T-helper 2 cell treated with Interferon-gamma antibody and Interleukin-4, amounts not matched to agents 5 μg/mL and 100 μg/mL, for 36 hours (primary cell): ENCODE measurements at places on chromosomes 4 and X.
A peak's percentile ranks its signal among the peaks of the same experiment; 100 is the strongest.

- no peak for DNase-seq
Observed at GRCh38 chr4:184534511-184535391, 60.4 kb upstream of the IRF2 start.

GRCh38 chrX:39504227-39504626 is 593.5 kb downstream of the BCOR start:
- DNase-seq = no peak

- DNase-seq = no peak
Observed at GRCh38 chrX:133685822-133686221, 270.5 kb upstream of the GPC4 start.

DNA sequence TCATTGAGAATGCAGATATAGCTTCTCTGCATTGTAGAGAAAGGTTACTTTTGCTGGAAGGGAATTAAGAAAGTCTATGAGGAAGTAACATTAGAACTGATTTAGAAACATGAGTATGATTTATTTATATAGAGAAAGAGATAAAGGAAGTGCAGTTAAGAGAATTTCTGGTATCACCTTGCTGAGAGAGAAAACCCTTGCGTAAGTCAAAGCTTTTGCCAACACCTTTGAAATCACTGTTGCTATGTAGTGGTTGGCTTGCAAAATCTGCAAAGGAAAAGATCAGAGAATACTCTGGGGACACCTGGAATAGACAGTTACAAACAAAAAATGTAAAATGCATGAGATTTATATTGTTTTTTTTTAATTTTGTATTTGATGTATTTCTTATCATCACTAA is 137.3 kb upstream of the RXFP1 start:
- no peak for DNase-seq

DNA sequence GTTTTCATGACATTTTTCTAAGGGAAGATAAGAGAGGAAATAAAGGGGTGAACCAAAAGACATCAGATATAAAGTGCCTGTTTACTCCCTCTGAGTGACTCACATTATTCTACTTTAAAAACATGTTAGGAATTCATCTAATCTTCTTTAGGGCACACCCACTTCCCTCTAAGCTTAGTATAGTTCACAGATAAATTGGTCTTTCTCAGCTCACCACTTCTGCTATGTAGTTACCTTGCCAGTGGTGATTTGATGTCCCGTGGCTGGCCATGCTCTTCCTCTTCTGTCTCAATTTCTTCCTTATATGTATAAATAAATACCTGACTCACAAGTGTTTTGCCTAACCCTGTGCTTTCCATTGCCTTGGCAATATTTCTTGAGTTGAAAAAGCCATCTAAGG is 96.8 kb downstream of the PDLIM5 start:
- no peak for DNase-seq

- peak; percentile 24 for DNase-seq
Observed at GRCh38 chr4:121462660-121463261, 81.9 kb upstream of the QRFPR start.

DNA sequence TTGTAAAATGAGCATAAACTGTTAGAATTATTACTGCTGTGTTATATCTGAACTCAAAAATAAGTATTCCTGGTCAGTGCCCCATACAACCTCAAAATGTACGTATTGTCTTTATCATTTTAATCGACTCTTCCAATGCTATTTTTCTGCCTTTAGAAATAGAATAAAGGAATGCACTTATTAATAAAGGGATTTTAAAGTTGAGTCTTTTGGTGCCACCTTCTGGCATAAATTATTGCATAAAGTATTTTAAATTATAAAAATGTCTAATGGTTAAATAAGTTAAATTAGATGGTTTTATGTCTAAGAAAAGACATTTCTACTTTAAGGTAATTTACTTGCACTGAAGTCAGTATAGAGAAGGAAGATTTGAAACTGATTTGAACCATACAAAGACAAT is 424.0 kb upstream of the NDST4 start:
- no peak for DNase-seq

GRCh38 chr4:855880-856224 is 29.9 kb upstream of the CPLX1 start:
- DNase-seq = no peak

- no peak for DNase-seq
Observed at GRCh38 chrX:100649550-100650356, 5.8 kb downstream of the SRPX2 start.

DNA sequence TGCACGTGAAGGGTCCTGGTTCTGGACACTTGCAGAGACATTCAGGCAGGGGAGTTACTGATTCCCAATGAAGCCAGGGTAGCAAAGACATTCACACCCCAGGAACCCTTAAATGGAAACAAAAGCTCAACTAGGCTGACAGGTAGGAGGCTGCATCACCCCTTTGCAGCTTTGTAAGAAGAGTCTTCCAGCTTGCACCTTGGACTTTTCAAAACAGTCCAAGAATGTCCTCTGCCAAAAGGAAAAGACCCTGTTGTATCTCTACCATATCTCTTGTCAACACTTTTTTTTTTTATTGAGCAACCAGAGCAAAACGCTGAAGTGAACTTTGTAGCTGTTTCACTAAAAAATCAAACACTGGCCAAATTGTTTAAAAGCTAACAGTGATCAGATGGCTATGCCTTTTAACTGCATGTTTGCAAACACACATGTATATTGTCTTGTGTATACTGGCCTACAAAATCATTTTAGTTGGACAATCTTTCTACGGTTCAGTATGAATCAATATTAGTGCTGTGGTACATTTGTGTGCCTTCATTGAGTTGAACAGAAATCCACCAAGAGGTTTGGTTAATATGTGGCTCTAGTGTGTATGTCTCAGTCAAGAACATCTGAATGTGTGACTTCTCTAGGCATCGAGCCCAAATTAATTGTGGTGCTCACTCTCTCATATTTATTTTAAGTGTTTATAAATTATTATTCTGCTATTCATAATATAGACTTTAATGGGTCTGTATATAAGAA is 18.5 kb upstream of the WWC2 start:
- no peak for DNase-seq

DNA sequence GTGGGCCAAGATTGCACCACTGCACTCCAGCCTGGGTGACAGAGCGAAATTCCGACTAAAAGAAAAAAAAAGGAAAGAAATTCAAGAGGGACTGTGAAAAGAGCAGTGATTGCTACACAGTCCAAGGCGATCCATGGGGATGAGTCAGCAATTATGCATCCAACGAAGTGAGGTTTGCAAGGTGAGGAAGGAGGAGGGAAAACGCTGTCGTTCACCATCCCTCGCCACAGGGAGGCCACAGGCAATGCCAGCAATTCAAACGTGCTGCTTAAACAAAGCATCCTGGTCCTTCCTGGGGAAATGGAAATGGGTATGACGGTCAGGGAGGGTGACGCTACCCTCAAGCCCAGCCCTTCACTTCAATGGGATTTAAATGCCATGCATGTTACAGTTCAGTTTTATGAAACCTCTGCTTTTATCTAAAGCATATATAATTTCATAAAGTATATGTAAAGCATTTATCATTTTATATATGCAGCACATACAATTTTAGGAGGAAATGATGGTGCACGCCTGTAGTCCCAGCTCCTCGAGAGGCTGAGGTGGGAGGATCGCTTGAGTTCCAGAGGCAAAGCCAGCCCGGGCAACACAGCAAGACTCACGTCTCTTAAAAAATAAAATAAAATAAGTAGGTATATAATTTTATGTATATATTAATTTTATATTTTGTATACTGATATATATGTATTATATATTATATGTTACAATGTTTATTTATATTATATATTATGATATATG is 108.7 kb downstream of the DHRSX start:
- no peak for DNase-seq

- DNase-seq = no peak
Observed at GRCh38 chr4:102319594-102319993, 25.7 kb downstream of the SLC39A8 start.

- no peak for DNase-seq
Observed at GRCh38 chrX:150869450-150869849, 29.0 kb downstream of the CD99L2 start.

DNA sequence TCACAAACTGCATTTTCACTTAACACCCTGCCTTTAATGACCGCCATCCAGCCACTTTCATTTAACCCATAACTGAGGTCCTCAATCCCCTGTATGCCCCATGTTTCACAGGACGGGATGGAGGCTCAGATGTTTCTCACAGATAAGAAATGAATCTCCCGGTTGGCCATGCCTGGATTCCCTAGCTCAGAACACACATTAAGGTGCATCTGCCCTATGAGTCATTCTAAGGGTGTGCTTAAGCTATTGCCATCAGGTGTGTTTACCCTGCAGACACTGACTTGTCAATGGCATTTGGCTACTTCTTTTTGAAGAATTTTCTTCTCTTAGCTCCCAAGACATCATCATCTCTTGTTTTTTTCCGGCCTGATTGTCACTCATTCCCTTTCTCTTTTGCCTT is 222.6 kb upstream of the SMIM31 start:
- no peak for DNase-seq

GRCh38 chrX:72714478-72714916 is 391 bp upstream of the PHKA1 start:
- DNase-seq = peak; percentile 3

DNA sequence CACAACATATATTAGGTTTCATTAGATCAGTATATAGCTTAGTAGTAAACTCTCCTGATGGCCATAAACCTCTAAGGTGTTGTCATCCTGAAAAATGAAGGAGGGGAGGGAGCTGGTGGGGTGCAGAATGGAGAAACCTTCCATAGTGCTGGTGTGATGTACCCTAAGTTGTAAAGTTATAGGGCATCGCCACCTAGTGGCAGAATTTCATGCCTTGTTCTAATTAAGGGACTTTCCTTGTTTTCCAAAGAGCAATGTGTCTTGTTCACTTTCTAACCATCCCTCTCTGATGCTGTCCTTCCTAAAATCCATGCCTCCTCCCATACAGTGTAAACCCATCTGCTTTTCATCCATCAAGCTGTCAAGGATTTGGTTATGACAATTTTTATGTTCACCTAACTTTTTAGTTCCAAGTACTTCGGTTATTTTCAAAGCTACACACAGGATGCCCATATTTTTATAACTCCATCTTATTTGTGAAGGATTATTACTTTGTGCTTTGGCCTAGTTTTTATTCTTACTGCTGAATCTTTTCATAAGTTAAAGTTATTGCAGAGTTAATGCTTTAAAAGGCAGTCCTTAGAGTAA is 4.5 kb downstream of the NBDY start:
- DNase-seq = peak; percentile 12

DNA sequence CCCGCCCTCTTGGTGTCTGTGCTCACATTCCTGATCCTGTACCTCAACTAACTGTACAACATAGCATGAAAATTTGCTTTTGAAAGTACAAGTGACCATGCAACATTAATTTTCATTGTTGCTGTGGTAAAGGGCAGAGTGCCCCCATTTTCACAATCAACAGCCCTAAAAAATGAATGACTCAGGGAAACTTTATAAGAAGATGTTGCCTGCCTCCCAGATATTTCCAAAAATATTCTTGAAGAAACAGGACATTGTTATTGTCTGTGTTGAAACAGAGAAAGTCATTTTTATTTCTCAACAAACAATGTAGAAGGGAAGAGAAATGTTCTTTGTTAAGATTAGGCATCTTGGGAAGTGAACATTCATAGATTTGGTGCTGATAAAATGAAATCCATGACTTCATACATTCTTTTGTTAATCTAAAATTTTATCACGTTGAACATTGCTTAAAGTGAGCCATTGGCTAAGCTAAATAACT is 113.9 kb upstream of the ANXA3 start:
- DNase-seq = no peak

DNA sequence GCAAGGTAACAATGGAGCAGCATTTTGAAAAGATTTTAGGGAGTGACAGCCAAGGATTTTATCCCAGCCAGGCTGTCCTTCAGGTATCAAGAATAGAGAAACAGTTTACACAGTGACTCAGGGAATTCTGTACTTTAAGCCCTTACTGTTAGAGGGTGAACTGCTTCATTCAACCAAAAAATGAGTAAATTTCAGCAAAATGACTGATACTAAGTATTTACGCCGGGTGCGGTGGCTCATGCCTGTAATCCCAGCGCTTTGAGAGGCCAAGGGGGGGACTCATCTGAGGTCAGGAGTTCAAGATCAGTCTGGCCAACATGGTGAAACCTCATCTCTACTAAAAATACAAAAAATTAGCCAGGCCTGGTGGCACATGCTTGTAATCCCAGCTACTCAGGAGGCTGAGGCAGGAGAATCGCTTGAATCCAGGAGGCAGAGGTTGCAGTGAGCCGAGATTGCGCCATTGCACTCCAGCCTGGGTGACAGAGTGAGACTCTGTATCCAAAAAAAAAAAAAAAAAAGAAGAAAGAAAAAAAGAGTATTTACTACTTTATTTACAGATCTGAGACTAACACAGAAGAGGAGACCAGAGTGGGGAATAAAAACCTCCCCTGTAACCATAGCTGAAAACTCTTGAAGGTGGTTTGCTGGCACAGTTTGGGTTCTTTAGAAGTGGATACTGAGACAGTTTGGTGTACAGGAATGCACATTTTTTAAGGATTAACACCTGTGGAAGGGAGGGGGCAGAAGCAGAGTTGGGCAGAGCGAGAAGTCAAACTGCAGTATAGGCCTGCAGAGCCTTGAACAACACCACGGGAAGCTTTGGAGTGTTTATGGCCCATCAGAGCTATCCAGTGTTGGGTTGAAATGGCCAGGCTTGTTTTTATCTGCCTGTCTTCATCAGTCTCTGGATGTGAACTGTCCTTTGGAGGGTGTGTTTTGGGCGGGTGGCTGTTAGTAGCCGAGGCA is 40.5 kb downstream of the TMEM131L start:
- DNase-seq = no peak
